ENCODE measurements at places on chromosomes 7 and 10.

DNA sequence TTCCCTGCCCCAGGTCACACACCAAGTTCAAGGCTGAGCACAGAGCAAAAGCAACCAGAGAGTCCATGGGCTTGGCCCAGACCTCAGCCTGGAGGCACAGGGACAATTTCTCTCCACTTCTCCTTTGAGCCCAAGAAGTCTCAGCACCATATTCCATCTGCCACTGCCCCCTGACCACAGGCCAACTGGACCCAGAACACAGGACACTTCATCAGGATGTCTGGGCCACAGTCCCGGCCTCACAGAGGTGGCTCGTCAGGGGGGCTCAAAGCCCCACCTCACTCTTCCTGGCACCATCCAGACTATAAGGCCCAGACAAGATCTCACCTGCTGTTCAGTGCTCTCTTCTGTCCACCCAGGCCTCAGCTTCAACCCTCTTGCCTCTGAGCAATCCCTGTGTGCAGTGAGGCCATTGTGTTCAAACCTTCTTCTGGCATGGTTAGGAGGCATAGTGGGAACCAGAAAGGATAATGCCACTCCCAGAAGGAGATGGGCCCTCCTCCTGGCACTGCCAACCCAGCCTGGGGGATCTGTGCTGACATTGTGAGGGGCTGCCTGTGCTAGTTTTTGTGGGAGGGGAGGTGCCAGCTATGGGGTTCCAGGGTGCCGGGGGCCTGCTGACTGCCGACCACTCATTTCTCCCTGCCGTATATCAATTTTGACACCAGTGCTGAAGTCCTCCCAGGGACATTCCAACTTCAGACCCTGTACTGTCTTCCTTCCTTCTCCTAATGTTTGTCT, 49.7 kb upstream of the ANTXRL start:
- DNase-seq: no peak

DNA sequence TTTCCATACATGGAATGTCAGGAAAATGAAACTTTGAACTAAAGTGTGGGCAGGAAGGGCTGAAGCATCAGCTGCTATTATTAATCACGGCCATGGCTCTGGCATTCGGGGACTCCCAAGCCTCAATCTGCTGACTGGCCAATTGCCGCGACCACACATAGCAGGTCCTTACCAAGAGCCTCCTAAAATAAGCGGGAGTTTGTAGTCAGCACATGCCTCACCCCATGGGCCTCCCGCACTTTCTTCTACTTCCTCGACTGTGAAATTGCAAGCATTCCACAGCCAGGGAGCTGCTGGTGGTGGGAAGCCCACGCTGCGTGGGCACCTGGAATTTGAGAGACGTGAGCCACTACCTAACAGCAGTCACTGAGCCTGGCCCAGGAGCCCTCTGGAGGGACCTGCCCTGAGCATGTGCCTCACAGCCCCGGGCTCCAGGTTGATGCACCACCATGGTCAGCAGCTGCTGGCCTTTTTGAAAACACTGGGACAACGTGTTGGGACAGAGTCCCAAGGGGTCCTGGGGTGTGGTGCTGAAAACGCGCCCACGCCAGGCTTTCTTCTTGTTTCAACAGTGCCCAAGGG, 211.4 kb downstream of the TNS3 start:
- DNase-seq: no peak

GRCh38 chr10:42783181-42783549, 570 bp downstream of the BMS1 start:
- DNase-seq: peak; percentile 22

DNA sequence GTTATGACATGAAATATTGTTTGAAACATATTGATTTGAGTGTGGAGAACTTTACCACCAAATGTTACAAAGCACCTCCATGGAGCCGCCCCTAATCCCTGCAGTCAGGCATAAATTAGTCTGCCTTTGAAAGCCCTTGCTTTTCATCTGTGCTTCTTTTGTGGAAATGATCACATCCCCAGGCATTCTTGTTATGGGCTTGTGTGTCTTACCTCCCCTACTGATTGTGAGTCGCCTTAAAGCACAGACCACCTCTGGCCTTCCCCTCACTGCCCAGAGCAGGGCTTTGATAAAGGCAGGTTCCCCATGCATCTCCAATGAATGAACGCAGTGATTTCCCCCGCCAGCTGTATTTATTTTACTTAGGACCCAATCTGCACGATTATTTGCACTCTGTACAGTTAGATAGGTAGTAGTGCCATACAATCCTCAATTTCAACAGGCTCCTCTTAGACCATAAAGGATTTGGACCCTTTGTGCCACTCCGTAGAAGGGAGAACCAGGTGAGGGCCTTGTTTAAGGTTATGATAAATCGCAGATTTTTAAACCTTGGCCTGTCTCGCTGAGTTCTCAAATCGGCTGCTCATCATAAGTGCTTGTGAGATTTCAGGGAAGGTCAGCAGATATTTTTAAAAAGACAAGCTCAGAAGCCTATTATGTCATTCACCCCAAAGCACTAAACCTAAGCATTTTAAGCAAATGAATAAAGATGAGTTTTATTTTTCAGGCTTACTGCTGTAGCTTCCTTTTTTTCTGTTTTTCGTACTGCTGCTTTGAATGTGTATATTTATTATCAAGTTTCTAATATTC, 107.8 kb downstream of the CUBN start:
- DNase-seq: no peak

- DNase-seq: no peak
These were observed 148.6 kb upstream of the YAE1 start for GRCh38 chr7:39417642-39418041.
